Stimulated activated naive B cell treated with anti-CD40 and anti-IgM and Interleukin-4, amounts not matched to agents 10 μg/mL and 1 μg/mL and 100 μg/mL, for 72 hours (primary cell): ENCODE measurements at places on chromosomes 7 and 10.
A peak's percentile ranks its signal among the peaks of the same experiment; 100 is the strongest.

GRCh38 chr7:21076054-21076453 lies 289.4 kb upstream of the SP8 start:
- DNase-seq = no peak

DNA sequence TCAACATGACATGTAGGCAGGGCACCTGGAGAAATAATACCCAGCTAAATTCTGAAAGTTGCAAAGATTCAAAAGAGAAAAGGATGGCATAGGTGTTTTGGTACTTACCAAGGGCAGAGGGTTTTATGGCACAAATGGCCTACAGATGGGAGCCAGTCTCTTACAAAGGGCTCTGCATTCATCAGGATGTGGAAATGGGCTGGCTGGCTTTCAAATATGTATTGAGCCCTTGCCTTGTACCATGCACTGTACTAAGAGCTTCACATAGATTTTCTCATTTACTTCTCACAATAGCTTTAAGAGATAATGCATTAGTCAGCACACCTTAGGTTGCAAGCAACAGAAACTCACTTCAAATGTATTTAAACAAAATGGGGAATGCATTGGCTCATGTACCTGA lies 327.1 kb downstream of the BICC1 start:
- DNase-seq = no peak

DNA sequence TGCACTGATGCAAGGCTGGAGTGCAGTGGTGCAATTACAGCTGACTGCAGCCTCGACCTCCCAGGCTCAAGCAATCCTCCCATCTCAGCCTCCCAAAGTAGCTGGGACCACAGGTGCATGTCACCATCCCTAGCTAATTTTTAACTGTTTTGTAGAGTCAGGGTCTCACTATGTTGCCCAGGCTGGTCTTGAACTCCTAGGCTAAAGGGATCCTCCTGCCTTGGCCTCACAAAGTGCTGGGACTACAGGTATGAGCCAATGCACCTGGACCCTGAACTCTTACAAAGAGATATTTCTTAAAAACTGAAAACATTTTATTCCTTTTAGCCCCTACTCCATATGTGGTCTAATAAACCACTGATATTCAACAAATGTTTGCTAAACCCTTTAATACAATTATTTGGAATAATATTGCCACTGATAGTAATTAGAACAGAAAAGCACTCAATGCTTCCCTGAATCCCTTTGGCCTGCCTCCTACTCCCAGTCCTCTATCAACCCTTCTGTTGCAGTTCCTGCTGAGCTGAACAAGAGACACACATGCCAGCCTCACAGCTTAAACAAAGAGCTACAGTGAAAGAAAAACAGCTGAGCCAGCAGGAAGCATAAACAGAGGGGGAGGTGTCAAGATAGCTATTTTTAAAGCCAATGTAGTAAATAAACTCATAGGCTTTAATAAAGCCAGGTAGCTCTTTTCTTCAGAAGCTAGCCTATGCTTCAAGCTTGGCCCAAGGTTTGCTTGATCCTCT lies 7.0 kb upstream of the GNAI1 start:
- DNase-seq = no peak

GRCh38 chr7:6186577-6186976 lies 85.8 kb downstream of the CYTH3 start:
- DNase-seq = no peak

DNA sequence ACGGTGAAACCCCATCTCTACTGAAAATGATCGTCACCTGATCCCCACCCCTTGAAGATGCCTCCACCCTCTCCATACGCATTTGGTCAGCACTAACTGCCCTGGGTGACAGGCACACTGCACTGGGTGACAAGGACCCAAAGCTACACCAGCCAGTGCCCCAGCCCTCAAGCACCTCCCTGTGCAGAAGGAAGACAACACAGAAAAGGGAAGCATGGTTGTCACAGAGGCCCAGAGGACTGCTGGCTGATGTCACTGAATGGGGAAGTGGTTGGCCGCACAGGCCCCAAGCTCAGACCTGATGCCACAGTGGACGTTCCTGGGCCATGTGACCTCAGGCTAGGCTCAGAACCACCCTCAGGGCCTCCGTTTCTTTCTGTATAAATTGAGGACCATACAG lies 4.2 kb upstream of the PILRA start:
- DNase-seq = peak; percentile 89

- no peak for DNase-seq
Observed at GRCh38 chr10:101775273-101776160, at the start of gene FGF8. Gene FGF8 (minus strand): TSS chr10:101776114. CDS start chr10:101775900, 214 bp downstream.

DNA sequence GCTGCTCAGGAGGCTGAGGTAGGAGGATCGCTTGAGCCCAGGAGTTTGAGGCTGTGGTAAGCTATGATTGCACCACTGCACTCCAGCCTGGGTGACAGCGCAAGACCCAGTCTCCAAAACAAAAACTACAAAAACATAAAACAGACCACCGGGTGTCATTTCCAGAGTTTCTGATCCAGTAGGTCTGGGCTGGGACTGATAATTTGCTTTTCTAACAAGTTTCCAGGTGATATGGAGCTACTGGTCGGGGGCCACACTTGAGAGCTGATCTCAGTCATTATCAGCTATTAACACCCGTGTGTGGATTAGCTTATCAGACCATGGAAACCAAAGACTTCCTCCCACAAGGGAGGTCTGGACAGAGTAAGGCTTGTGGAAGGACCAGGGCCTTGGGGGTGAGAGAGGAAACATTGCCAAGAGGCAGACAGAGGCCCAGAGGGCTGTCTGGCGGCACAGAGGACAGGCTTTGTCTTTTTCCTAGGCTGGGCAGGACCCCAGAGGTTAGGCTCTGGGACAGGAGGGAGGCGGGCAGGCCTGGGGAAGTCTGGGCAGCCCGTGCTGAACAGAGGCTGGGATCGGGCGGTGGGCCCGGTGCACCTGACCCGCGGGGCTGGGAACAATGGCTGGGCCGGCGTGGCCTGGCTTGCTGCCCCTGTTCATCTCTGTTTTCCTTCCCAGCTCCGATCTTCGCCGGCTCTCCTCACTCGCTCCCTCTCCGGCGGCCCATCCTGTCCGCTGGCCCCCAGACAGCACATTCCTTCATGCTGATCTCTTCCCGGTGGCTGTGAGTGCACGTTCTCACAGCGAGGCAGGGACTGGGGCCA lies 25.2 kb downstream of the TMEM270 start:
- no peak for DNase-seq
